Urothelium cell line (cell line): ENCODE measurements at places on chromosomes 1 and 21.

GRCh38 chr1:192453360-192453992, 122.1 kb upstream of the RGS1 start:
- no peak for DNase-seq

DNA sequence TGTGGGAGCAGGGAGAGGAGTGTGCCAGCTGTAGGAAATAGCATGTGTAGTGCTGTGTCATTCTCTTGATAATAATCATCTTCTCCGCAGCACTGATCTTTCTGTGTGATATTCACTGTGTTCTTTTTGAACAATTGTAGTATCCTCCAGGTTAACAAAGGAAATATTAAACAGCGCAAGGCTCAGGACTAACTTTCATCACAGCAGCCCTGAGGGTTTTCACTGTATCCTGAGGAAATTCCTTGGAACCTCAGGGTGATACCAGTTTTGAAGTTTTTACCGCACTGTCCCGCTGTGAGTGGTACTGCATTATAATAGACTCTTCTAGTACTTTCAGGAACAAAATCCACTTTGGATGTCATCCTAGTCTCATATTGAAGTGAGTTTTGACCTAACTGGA, 228.4 kb upstream of the COA6 start:
- no peak for DNase-seq

DNA sequence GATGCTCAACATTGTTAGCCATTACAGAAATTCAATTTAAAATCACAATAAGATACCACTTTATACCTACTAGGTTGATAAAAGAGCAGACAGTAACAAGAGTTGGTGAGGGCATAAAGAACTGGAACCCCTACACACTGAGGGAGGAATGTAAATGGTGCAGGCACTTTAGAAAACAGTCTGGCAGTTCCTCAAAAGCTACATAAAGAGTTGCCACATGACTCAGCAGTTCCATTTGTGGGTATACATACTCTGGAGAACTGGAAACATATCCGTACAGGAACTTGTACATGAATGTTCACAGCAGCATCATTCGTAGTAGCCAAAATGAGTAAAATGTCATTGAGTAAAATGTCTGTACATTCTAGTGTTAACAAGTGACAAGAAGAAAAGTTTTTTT, 17.0 kb downstream of the NSL1 start:
- no peak for DNase-seq

GRCh38 chr1:98002288-98002687, 81.5 kb upstream of the DPYD start:
- DNase-seq = no peak

GRCh38 chr1:155050560-155051341, at the start of gene ADAM15:
ADAM15 (plus strand) TSS chr1:155051316; CDS start chr1:155051387, 71 bp downstream.
- peak; percentile 95 for DNase-seq

DNA sequence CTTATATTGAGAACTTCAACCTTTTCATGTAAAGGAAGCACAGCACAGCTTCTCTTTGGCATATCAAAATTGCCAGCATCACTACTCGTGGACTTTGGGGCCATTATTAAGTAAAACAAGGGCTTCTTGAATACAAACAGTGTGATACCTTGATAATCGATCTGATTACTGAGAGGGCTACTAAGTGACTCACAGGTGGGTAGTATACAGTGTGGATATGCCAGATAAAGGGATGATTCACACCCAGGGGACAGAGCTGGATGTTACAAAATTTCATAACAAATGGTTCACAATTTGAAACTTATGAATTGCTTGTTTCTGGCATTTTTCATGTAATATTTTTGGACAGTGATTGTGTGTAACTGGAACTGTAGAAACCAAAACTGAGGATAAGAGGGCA, 15.4 kb downstream of the HDAC1 start:
- DNase-seq = no peak

DNA sequence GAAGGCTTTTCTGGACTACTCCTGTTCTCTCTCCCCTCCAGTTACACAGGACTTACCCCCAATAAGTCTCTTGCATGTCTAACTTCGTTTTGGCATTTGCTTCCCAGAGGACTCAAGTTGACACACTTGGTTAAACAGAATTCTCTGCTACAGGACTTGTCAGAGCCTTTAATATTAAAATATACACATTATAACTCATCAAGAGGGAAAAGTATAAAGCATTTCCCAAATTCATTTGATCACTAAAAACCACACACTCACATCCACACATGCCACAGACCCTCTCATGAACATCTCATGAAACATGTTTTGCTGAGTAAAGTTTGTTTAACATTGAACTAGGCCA, 8.7 kb upstream of the CAPN2 start:
- DNase-seq = no peak

GRCh38 chr1:3172431-3173380, 103.7 kb downstream of the PRDM16 start:
- DNase-seq = no peak

DNA sequence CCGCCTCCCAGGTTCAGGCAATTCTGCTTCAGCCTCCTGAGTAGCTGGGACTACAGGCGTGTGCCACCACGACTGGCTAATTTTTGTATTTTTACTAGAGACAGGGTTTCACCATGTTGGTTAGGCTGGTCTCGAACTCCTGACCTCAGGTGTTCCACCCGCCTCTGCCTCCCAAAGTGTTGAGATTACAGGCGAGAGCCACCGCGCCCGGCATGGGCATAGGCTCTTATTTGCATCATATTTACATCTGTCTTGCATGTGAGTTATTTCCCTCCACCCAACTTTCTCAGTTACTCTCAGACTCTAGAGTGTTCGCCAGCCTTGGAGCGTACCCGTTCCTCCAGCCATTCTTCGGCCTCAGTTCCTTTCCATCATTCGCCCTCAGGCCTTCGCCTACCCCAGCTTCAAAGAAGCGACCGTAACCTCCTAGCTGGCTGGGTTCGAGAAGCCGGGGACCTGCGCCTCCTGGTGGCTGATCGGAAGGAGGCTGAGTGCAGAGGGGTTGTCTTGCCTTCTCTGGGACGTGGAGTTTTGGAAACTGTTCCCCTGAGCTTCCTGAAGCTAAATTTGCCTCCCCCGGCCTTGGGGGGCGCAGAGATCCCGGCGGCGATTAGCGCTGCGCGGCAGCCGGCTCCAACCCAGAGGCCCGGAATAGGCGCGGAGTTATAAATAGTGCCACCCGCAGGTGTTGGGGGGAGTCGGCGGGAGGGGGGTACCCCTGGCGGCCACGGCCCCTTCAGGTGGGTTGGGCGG, 3.6 kb upstream of the ZBTB7B start:
- DNase-seq = peak; percentile 67

GRCh38 chr1:232923739-232924386, 26.5 kb upstream of the NTPCR start:
- DNase-seq = no peak

- DNase-seq = no peak
Measured at GRCh38 chr1:85202864-85203255, 2.0 kb upstream of the SYDE2 start.

GRCh38 chr1:170145061-170145460, 698 bp upstream of the NTMT2 start:
- DNase-seq = no peak

DNA sequence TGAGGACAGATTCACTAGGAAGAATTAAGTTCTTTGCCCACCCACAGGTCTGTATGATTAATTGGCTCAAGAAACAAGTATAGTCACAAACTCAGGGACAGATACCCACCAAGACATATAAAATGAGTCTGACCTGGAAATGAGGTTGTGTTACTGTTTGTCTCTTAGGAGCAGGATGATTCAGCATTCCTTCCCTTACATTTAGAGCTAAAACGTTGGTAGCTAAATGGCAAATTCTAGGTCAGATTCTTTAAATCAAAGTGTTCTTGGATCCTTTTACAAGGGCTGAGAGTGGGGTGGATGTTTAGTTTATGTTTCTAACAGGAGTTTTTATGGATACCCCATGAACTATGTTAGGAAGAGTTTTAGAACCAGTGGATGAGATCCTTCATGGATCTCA, 4.7 kb downstream of the RIMKLA start:
- DNase-seq = no peak

DNA sequence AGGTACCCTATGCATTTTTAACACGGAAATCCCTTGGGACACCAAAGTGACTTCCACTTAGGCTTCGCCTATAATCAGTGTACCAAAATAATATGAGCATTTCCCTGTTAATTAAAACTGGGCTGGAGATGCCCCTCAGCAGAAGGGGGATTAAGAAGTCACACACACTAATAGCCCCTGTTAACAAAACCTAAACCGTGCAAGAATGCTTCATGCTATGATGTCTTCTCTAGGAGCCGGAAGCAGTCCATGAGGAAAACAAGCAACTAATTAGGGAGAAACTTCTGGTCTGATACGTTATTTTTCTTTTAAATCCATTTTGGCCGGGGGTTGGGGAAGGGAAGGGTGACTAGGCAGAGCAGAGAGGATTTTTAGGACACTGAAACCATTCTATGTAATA, 123.4 kb downstream of the ESRRG start:
- DNase-seq = no peak

GRCh38 chr1:198326915-198327314, 170.1 kb downstream of the NEK7 start:
- no peak for DNase-seq

- no peak for DNase-seq
Measured at GRCh38 chr1:60872426-60873054, 209.8 kb upstream of the NFIA start.

DNA sequence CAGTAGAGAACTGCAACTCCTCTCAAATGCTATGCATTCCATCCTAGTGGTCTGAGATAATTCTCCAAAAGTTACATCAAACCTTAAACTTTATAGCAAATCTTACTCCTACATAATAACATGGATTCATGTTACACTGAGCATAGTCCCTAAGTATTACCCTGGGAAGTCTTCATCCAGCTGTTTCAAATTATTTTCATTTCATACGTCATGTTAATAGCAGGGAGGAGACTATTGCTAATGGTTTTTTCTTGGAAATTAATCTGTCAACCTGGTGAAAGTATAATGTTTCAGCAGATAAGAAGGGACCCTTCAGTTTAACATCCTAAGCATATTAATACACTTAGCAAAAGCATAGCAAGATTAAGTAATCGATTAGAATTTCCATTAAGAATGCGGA, 318.1 kb downstream of the USP25 start:
- DNase-seq = no peak
